ENCODE measurements at places on chromosomes 5 and 9. TPM values are rescaled to one million over a fixed set of nuclear protein-coding genes. Genes with fewer than 3 reads are reported as not detected.
A peak's percentile ranks its signal among the peaks of the same experiment; 100 is the strongest.

The FAM221B gene
- not detected for total RNA-seq

DNA sequence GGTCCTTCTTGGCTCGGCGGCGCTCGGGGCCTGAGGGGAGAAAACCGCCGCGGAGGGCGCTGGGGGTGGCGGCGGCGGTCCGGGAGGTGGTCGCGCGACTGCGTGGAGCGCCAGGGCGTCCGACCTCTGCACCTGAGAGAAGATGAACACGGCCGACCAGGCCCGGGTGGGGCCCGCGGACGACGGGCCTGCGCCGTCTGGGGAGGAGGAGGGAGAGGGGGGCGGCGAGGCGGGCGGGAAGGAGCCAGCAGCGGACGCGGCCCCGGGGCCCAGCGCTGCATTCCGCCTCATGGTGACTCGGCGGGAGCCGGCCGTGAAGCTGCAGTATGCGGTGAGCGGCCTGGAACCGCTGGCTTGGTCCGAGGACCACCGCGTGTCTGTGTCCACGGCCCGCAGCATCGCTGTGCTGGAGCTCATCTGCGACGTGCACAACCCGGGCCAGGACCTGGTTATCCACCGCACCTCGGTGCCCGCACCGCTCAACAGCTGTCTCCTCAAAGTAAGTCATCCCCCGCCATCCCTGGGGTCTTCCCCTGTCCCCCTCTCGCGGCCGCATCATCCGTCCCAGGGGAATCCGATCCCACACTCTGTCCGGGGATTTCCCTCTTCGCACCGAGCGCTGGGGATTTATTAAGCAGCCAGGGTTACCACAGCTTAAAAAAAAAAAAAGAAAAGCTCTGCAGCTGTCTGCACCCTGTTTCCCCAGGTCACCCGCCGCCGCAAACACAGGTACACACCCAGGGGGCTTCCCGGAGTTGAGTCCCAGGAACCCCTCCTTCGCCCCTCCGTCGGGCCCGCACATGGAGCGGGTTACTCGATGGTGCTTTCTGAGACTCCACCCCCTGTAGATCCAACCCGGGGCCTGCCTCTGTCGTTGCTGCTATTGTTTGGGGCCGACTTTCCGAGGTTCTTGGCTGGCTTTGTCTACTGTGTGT is at the start of gene GTF3C4:
Gene GTF3C4 (plus strand): TSS at position 8 of the 935 bp plus-strand sequence. CDS start 135 bp downstream, at position 143.
- DNase-seq: peak; percentile 42

DNA sequence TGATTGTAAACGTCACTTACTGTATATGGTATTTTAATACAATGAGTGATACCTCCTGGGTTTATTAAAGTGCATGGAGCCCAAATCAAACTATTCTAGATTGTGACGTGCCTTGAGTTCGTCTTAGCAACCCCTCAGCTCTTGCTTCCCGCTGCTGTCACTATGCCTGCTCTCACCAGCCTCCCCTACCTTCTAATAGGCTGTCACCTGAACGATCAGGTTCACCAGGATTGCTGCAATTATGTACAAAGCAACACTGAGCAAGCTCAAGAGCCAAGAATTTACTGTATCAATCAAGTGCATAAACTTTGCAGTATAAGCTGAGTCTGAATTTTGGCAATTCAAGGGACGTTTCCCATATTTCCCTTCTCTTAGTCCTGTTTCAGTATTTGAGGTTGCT is 3.0 kb downstream of the LECT2 start:
- no peak for DNase-seq

The ENDOG gene
- 26.4 TPM for total RNA-seq

GRCh38 chr9:70772601-70773000 is 348.8 kb downstream of the TRPM3 start:
- no peak for DNase-seq

DNA sequence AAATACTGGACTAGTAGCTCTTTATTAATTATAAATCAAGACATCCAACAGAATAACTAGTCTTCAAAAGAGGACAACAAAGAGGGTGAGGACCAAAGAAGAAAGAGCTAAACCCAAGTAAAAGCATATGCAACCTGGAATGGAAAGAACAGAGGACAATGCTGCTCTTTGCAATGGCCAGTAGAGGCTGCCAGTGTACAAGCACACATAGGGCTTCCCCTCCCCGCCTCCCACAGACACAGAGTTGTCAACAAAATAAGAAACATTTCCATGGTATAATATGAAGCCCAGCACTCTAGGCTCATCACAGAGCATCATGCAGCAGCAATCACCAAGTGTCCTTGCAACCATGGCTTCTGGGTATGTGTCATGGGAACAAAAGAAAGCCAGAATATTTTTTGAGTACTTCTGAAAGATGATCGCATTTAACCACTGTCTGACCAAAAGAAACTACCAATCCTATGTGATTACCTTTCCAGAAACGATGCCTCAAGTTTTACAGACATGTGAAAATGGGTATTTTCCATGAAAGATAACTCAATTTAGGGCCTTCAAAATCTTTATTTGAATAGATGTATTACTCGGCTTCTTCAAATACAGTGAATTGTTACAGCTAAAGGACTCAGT is 58.1 kb downstream of the RFX3 start:
- peak; percentile 54 for DNase-seq

- no peak for DNase-seq
Measured at GRCh38 chr5:141623186-141623585, 4.4 kb upstream of the DIAPH1 start.

GRCh38 chr9:77926371-77926878 is 105.2 kb downstream of the GNAQ start:
- DNase-seq: no peak

The HINT2 gene
- 28.7 TPM for total RNA-seq

The NMRK1 gene
- 11.1 TPM for total RNA-seq

DNA sequence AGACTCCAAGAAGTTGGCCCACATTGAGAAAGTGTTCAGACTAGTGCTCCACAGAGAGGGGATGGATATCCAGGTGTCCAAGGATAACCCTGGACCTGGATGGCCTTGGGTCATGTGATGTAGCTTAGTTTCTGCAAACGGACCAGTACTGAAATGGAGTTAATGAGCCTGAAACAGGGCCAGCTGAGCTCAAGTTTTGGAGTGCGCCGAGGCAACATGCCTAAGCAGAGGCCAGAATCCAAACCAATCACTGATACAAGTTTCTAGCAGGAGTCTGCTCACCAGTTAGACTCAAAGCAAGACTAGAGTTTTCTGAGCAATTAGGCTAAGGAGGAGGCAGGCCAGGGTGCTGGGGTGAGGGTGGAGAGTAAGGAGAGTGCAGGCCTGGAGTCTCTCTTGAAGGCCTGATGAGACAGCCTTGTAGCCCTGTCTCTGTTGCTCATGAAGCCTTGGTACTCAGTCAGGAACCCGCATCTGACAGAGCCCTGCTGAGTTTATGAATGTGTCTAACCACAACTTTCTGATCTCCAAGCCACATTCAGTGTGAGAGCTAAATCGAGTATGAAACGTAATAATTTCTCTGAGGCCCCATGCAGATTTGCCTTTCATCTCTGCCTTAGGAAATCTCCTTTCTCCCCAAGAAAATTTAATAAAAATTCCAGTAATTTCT is 68.9 kb upstream of the EQTN start:
- no peak for DNase-seq

The MCCC2 gene
- 44.7 TPM for total RNA-seq

GRCh38 chr5:131462454-131462853 is 172.6 kb downstream of the RAPGEF6 start:
- DNase-seq: no peak

- no peak for DNase-seq
Measured at GRCh38 chr5:142772446-142773293, 2.5 kb downstream of the ARHGAP26 start.

The OBP2B gene
- total RNA-seq: not detected

GRCh38 chr5:153439130-153439529 is 51.3 kb upstream of the GRIA1 start:
- no peak for DNase-seq

- DNase-seq: no peak
Measured at GRCh38 chr9:2622461-2623287, 1.1 kb downstream of the VLDLR start.

DNA sequence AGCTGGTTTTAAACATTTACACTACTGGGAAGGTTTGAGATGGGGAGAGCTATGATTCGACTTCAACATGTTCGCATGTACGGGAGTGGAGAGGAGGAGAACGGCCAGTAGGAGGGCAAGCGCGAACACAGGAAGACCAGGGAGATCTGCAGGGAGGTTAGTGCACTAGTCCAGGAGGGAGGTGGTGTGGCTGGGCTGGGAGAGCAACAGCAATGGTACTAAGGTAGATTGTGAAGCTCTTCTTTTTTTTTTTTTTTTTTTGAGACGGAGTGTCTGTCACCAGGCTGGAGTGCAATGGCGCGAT is 16.6 kb downstream of the IER5L start:
- DNase-seq: no peak

- no peak for DNase-seq
Measured at GRCh38 chr5:56564541-56565282, 250.6 kb upstream of the MAP3K1 start.

DNA sequence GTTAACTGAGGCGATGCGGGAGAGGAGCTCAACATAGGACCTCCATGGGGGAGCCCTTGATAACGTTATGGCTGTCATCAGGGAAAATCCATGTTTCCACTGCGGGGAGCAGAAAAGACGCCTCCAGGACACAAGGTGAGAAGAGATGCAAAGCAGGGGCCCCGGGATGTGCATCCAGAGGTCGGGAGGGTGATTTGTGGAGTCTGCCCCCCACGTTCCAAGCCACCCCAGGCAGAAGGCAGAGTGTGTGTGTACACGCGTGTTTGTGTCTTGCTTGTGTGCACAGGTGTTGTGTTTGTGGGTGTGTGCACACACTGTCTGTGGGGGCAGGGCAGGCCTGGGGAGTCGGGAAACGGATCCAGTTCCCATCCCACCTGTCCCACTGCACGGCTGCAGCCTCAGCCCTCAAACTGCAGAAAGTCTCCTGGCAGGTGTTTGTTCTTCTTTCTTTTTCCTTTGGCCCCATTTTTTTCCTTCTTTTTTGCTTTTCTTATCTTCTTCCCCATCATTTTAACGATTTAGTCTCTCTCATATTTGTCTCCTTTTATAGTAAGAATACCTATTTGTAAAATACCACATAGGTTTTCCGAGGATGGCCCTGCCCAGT is 17.4 kb upstream of the PLEKHG4B start:
- DNase-seq: no peak

DNA sequence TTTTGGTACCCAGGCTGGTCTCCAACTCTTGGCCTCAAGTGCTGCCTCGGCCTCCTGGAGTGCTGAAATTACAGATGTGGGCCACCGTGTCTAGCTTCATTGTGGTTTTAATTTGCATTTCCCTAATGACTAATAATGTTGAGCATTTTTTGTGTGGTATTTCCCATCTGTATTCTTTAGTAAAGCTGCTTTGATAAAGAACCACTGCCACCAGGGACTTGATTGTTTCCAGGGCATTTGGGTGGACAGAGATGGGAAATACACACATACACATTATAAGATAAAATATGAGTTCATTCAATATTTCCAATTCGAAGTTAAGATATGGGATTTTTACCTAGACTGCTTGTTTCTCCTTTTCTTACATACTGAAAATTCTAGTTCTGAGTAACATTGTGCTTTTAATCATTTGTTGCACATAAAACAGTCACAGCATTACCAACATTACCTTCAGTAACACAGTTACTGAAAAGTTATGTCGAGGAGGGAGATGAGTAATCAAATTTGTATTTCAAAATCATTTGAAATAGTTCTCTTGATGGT is 28.9 kb downstream of the HABP4 start:
- no peak for DNase-seq

GRCh38 chr5:120330558-120330957 is 133.5 kb upstream of the PRR16 start:
- no peak for DNase-seq

DNA sequence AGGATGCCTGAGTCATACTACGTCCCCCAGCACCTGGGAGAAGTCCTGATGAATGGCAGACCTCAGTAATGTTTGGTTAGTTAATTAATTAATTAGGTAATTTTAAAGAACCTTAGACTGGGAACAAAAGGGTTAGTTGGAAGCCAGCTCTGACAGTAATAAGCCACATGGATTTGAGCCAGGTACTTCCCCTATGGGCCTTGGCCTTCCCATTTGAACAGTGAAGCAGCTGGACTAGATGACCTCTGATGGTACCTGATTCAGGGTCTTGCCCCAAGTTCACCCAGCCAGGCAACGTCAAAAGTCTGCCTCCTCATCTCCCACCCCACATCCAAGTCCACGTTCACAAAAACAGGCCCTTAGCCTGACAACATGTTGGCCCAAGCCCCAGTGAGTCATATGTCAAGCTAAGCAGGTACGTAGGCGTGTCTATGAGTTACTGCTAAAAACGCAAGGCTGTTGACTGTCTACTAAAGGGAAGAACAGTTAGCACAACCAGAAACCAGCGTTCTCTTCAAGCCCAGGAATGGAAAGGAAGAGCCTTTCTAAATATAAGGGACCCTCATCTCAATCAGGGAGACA is 303.2 kb downstream of the ACTL7B start:
- no peak for DNase-seq

GRCh38 chr5:152439791-152440190 is 34.7 kb upstream of the NMUR2 start:
- no peak for DNase-seq

The CDKN2A gene
- 1.2 TPM for total RNA-seq

DNA sequence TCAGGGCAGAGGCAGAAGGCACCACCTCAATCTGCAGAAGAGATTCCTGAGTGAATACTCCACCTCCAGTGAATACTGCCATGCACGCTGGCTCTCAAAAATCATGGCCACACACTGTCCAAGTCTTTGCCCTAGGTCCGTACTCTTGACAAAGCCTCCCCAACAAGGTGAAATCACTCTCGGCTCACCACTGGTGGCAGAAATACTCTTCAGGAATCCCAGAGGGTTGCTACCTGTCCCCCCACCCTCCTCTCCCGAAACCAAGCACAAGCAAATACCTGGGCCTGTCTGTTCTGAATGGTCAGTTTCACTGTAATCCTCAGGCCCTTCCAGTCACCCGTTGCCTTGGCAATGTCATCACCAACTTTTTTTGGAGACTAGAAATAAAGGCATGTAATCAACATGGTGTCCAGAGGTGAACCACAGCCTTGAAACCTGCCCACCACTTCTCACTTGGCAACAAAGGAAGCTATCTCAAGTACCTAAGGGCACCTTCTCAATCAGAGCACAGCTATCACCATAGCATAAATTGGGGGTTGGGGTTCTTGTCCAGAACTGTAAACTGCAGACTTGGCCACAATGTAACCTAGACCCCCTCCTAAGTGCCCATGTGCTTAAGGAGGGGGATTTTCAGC is 1.8 kb downstream of the RPL12 start:
- DNase-seq: no peak

The SLF1 gene
- total RNA-seq: 9.0 TPM

The DMRT3 gene
- not detected for total RNA-seq

DNA sequence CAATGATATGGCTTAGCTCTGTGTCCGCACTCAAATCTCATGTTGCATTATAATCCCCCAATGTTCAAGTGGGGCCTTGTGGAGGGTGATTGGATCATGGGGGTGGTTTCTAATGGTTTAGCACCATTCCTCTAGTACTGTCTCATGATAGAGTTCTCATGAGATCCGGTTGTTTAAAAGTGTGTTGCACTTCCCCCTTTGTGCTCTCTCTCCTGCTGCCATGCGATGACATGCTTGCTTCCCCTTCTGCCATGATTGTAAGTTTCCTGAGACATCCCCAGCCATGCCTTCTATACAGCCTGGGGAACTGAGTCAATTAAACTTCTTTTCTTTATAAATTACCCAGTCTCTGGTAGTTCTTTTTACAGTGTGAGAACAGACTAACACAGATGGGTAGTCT is 427.1 kb downstream of the CHSY3 start:
- DNase-seq: no peak

All from activated T-cell treated with anti-CD3 and anti-CD28 coated beads, Interleukin-2, amount 50 U/mL, for 4 hours (primary cell).